CD14-positive monocyte (primary cell): ENCODE measurements at places on chromosomes 1 and 21.

GRCh38 chr1:228226956-228227791 lies 19.3 kb downstream of the OBSCN start:
- peak; percentile 9 for DNase-seq

DNA sequence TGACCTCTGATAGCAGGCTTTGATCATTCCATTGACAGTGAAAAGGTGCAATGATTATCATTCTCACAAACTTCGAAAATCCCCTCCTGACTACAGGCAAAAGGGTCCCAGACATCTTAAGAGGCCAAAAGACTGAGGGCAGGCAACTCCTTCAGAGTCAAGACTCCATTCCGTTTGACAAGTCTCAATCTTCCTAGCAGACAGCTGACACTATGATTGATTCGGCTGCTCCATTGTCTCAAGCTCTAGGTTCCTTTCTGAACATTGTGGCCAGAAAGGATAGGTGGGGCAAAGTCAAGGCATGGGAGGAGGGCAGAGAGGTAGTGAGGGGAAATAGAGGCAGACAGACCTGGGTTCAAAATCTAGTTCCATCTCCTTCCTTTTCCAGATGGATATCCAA lies 53.7 kb upstream of the MAN1A2 start:
- DNase-seq = no peak

DNA sequence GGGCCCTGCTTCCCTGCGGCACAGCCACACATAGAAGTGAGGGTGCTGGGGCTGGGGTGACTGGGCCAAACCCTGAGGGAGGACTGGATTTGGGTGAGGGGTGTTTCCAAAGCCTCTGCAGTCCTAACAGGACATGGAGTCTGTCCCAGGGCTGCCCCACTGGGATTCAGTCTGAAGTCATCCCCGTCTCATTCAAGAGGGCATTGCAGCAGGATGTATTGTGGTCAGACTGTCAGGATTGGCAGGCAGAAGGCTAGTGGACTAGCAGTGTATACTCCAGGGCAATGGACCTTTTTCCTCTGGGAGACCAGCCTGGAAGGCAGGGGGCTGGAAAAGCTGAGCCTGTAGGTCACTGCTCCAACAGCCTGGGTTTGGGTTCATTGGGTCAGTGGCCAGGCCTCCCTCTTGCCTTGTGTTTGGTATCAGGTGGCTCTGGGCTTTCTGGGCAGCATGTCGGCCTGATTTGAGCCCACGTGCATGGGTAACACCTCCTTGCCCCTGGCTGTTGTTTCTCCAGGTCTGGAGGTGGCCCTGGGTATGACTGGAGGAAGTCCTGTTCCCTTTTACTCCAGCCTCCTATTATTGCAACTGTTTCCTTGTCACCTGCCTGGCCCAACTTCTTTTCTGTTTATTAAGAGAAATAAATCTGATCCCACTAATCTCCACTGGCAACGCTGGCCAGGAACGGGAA lies 41.0 kb upstream of the SYNC start:
- DNase-seq = no peak

- peak; percentile 11 for DNase-seq
These were observed 50.8 kb downstream of the PAX7 start for GRCh38 chr1:18681423-18681835.

GRCh38 chr1:212010004-212010403 lies 25.4 kb downstream of the INTS7 start:
- no peak for DNase-seq

DNA sequence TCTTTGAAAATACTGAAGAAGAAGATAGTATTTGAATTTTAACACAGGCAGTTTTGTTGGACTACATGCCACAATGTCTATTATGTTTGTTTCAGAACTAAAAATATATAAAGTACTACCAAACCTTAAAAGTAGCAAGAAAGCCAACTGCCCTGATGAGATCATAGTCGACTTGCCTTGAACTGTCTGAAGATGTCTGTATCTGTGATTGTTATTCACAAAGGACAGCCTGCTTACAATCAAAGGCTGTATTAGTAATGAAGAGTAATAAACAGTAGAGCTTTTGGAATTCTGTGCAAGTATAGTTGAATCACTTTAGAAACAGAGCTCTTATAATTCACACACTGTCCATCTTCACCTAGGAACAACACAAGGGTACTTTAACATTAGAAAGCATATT lies 228.3 kb downstream of the NCAM2 start:
- no peak for DNase-seq

- DNase-seq = no peak
These were observed 13.3 kb downstream of the ETV3 start for GRCh38 chr1:157124855-157125254.

- DNase-seq = no peak
These were observed 9.8 kb upstream of the COL6A1 start for GRCh38 chr21:45971616-45972352.

GRCh38 chr1:218527737-218528136 lies 182.6 kb downstream of the TGFB2 start:
- no peak for DNase-seq

DNA sequence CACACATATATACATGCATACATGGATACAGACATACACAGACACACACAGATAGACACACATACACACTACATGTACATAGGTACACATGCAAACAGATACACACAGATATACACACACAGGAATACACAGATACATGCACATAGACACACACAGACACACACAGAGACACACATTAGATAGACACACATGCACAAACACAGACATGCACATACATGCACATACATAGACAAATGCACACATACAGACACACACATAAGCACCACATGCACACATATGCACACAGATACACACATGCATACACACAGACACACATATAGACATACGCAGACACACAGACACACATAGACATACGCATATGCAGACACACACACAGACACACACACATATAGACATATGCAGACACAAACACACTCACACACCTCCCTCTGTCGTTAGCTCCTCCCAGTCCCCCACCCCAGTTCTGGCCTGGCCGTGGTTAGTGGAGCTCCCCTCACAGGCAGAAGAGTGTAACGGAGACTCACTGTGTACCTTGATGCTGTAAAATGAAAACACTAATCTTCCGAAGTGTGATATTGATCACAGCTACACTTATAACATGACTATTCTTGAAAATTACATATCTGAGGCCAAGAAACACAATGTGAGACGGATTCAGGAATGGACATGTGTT lies 7.6 kb downstream of the UBASH3A start:
- DNase-seq = no peak

DNA sequence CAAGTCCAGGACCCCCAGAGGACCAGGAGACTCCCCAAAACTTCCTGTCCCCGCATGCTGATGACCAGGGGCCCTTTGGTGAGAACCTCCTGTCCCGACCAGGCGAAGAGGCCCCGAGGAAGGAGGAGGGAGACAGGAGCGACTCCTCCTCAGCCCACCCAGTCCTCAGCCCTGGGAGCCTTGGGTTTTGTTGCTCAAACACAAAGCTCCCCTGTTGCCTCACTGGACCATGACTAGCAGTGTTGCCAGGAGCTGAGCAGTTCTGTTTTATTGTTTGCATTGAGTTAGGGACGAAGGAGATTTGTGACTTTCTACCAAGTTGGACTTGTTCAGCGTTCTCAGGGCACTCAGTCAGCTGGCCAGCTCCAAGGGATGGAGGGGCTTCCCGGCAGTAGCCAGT lies 10.0 kb downstream of the UMODL1 start:
- DNase-seq = peak; percentile 89

- no peak for DNase-seq
These were observed 179.0 kb downstream of the EIF4G3 start for GRCh38 chr1:20997602-20998224.

- no peak for DNase-seq
These were observed 509.3 kb upstream of the LRRC7 start for GRCh38 chr1:69058454-69058853.

- DNase-seq = no peak
These were observed 29.2 kb upstream of the CLDN8 start for GRCh38 chr21:30245061-30245460.

DNA sequence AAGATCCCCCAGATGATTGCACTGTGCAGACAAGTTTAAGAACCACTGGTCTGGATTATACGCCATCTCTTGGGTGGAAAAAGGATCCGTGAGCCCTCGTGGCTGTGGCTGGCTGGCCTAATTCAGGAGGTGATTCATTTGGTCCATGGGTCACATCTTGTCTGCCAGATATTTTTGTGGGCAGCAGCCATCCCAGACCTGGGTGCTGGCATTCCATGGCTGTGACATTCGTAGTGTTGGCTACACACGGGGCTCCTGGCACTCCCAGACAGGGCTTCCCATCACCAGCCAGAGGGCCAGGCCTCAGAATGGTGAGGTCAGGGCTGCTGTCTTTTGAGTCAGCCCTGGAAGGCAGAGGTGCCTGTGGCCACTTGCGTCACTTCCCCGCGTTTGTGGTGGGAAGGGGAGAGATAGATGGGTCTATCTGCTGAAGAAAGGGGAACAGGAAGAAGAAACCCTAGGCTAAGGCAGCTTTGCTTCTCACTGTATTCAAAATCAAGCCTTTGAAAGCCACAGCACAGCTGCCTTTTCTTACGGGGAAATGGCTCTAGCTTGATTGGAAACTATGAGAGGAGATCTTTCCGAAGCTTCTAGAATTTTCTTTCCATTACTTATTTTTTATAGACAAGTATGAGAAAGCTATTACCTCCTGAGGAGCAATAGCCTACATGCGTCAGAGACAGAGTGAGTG lies 32.4 kb downstream of the EIF2D start:
- DNase-seq = peak; percentile 97

- no peak for DNase-seq
These were observed 5.2 kb downstream of the ZNF678 start for GRCh38 chr1:227568593-227568992.

- DNase-seq = peak; percentile 94
These were observed 19.1 kb downstream of the OPTC start for GRCh38 chr1:203512848-203513584.

- no peak for DNase-seq
These were observed 18.7 kb upstream of the ADAR start for GRCh38 chr1:154626456-154627256.

DNA sequence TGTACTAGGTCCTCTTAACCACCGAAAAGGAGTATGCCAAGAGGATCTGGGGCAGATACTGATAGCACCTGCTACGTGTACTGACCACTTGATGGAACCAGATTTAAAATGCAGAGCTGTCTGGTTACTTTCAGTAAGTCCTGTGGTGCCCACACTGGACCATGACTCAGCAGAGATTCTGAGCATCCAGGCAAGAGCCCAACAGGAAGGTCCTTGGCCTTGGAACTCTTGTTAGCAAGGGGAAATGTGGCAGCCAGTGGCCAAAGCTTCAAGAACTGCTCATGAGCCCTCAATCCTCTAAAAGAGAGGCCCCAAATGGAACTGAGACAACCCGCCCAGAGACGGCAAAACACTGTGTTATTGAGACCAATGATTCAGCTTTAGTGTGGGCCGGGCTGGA lies 4.2 kb upstream of the GJB5 start:
- DNase-seq = no peak

- peak; percentile 36 for DNase-seq
These were observed 10.2 kb downstream of the ADAM30 start for GRCh38 chr1:119885903-119886783.

DNA sequence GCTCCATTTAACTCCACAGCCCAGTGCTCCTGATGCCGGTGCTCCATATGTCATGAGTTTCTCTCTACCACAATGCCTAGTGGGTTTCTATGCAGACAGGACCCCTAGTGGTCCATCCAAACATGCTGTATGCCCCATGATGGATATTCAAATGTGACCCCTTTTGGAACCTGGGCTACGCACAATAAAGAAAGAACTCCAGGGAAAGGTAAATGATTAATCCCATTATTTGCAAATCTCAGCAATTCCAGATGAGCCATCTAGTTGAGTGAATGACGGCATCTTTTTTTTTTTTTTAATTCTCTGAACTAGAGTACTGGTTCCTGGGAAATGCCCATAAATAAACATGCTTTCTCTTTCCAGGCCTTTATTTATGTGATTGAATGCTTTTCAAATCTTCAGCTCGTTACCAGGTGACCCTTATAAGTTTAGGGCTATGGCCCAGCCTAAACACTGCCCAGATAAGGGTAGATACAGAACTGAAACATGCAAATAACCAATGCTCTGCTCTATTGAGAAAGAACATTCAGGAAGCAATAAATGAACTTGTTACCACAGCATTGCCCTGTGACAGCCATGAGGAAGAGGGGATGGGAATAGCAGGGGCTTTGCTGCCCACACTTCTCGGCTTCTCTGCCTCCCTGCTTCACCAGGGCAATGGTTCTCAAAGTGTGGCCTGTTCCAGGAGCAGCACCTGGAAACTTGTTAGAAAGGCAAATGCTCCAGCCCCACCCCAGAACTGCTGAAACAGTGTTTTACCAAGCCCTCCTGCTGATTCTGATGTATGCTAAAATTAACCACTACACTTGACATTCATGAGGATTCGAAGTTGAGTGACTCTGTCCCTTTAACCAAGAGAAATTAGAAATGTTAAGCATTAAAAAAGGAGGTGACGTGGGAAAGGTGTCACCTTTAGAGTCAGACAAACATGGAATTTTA lies 151.7 kb downstream of the SEC16B start:
- DNase-seq = no peak

GRCh38 chr1:223340637-223341036 lies 23.3 kb downstream of the SUSD4 start:
- DNase-seq = no peak

DNA sequence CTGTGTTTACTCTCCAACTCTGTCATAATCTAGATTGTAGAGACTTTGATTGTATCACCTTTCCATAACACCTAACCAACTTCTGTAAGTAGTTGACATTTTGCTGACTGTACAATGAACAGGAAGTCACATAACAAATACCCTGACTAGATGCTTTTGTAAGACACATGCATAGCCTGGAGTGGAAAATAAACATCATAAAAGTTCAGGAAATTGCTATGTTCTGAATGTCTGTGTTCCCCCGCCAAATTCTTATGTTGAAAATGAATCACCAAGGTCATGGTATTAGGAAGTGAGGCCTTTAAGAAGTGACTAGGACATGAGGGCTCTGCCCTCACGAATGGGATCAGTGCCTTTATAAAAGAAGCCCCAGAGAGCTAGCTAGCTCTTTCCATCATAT lies 40.4 kb upstream of the ZSWIM5 start:
- no peak for DNase-seq

DNA sequence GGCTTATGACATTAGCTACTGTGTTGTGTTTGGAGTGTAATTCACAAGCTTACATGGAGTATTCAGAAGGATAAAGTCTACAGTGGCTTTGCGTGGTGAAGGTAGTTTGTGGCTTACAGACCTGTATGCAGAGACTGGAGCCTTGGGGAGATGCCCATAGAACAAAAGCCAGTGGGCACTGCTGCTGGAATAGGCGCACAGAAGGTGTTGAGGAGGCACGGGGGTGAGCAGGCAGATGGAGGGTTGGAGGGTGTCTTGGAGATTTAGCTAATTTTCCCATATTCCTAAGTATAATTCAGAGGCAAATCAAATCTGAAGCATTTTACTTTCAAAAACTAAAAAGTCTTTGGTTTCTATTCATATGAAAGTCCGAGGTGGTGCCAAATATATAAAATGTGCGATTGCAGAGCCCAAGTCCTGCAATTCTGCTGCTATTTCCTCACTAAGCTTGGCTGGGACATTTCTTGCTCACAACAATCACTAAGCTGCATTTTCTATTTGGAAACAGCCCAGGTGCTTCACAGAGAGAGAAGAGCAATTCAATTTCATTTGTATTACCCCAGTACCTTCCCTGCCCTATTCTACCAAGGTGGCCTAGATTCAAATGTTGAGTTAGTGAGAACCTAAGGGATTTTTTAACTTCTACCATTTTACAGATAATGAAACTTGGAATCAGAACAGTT lies 48.5 kb downstream of the FH start:
- no peak for DNase-seq

- DNase-seq = no peak
These were observed 119.8 kb upstream of the ZBTB40 start for GRCh38 chr1:22331618-22332423.

- no peak for DNase-seq
These were observed 438.8 kb upstream of the B3GALT2 start for GRCh38 chr1:193625255-193625654.
